ENCODE measurements at places on chromosomes 16 and 17.
A peak's percentile ranks its signal among the peaks of the same experiment; 100 is the strongest.

DNA sequence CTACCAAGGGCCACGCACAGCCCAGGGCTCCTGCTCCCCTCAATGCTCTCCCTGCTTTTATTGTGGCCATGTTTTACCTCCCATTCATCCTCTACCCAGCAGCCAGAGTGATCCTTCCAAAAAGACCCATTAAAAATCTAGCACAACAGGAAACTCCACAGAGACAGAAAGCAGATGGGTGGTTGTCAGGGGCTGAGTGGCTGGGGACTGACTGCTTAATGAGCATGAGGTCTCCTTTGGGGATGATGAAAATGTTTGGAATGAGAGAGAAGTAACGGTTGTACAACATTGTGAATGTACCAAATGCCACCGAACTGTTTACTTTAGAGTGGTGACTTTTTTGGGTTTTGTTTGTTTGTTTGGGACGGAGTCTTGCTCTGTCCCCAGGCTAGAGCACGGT lies 107.4 kb downstream of the GAS7 start:
- no peak for DNase-seq

DNA sequence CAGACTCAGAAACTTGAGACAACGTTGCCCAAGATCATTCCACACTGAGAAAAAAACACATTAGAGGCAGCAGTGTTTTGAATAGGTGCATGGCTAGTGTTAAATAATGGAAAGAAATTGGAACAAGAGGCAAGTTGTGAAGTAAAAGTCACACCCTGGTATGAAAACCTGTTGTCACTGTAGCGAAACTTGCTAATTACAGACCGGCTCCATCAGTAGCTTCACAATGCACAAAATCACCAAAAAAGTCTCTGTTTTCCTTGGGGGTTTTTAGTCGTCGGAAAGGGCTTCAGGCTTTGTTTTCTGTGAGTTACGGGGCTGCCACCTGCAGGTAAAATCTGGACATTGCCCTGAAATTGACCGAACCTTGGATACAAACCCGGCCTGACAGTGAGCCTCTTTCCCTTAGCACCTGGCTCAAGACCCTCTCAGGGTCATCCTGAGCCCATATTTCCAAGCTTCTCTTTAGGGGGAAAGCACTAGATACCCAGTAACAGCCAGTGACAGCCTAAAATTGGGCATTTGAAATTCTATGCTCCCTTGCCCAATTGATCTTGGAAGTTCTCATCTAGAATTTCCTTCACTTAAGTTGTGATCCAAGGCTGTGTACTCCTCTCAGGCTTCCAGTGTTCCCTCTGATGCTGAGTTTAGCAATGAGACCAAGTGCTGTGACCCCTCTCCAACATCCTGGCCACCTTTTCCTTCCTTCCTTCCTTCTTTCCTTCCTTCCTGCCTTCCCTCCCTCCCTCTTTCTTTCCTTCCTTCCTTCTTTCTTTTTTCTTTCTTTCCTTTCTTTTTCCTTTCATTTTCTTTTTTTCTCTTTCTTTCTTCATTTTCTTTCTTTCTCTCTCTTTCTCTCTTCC lies 7.2 kb upstream of the GRB2 start:
- no peak for DNase-seq

- peak; percentile 65 for DNase-seq
Measured at GRCh38 chr17:77507111-77507885, 366.5 kb downstream of the SEC14L1 start.

- no peak for DNase-seq
Measured at GRCh38 chr17:50185631-50186471, 15.6 kb downstream of the COL1A1 start.

GRCh38 chr16:86085795-86086194 lies 186.8 kb downstream of the IRF8 start:
- DNase-seq: no peak

- DNase-seq: no peak
Measured at GRCh38 chr17:9532715-9533114, 42.9 kb downstream of the STX8 start.

- DNase-seq: no peak
Measured at GRCh38 chr16:74740795-74741304, 33.8 kb downstream of the FA2H start.

DNA sequence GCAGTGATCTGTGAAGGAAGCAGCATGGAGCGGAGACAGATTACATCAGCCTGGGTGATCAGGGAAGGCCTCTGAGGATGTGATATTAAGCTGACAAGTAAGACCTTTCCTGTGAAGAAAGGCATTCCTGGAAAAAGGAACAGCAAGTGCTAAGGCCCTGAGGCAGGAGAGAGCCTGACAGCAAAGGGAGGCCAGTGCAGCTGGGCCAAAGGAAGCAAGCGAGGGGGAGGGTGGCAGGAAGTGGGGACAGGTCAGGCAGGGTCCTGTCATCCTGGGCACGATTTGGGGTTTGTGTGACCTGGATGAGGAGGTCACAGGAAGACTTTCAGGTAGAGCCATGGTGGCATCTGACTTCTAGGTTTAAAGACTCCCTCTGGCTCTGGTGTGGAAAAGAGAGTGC lies 12.3 kb downstream of the CPNE2 start:
- no peak for DNase-seq

GRCh38 chr17:76545918-76546555 lies 6.2 kb downstream of the PRCD start:
- DNase-seq: no peak

DNA sequence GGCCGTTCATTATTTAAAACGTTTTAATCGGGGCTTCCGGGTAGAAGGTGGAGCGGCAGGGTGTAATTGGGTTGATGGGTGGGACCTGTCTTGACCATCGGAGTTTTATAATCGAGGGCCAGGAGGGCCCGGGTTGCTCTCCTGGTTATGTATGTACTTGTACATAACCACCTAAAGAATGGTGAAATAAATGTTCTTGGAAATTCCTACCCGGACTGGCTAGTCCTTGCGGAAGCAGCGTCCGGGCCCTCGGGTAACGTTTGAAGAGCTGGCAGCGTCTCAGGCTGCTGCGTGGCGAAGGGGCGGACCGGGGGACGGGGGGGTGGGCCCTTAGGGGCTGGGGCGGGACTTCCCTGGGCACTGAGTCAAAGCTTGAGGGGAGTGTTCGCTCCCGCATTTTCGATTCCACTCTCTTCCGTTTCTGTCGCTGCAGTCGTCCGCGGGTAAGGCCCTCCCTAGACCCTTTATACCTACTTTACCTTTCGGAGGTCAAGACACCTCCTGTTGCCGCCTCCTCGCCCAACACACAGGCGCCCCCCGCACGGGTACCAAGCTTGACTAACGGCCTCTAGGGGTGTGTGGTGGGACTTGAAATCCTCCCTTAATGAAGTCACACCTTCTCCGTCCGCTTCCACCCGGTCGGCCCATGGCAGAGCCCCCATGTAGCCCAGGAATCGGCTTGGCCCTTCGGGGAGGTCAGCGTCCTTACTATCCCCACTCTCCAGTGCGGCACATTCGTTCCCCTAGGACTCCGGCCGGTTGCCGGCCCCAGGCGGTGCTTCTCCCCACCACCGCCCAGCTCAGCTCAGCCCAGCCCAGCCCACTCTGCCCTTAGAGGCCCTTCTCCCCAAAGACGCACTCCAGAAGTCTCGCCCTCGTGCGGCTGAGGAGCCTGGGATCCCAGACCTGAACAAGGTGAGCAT lies at the start of gene TMEM106A:
TMEM106A (plus strand) TSS at position 396 of the 923 bp plus-strand sequence. CDS start 1,167 bp downstream, outside the sequence.
- peak; percentile 90 for DNase-seq

GRCh38 chr16:58243528-58244004 lies 45.7 kb upstream of the CSNK2A2 start:
- no peak for DNase-seq

- DNase-seq: peak; percentile 84
Measured at GRCh38 chr17:19004421-19005136, at the start of gene FAM83G. FAM83G (minus strand) TSS chr17:19004764; CDS start chr17:19004041, 723 bp downstream.

DNA sequence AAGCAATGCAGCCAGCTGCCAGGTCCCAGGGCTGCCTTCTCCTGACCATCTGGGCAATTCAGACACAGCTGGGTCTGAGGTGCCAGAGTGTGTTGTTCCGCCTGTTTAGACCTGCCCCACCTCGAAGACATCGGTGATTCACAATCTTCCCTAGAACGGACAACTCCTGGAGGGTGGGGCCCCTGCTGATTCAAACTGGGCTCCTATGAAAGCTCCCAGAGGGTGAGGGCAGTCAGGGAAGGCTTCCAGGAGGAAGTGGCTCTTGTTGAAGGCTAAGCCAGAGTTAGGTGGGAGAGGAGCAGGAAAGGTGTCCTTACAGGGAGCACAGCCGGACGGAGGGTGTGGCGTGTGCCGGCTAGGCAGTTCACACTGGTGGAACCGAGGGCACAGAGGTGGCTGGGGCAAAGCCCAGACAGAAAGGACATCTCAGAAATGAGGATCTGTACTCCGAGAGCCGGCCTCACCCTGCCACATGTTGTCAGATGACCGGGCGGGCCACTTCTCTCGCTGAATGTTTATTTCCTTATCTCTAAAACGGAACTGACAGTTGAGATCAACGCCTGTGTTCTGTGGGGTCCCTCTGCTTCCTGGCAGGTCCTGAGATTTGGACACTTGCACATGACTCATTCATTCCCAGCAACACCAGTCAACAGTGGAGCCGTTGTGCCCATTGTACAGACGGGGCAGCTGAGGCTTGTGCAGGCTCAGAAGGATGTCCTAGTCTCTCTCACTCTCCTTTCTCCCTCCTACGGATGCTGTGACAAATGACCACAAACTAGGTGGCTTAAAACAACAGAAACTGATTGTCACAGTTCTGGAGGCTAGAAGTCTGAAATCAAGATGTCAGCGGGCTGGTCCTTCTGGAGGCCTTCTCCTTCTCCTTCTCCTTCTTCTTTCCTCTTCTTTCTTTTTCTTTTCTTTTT lies 26.9 kb upstream of the LITAF start:
- DNase-seq: no peak

GRCh38 chr17:63222655-63223054 lies 223.5 kb downstream of the CYB561 start:
- no peak for DNase-seq

- peak; percentile 66 for DNase-seq
Measured at GRCh38 chr16:48123104-48123788, 32.5 kb downstream of the ABCC12 start.

DNA sequence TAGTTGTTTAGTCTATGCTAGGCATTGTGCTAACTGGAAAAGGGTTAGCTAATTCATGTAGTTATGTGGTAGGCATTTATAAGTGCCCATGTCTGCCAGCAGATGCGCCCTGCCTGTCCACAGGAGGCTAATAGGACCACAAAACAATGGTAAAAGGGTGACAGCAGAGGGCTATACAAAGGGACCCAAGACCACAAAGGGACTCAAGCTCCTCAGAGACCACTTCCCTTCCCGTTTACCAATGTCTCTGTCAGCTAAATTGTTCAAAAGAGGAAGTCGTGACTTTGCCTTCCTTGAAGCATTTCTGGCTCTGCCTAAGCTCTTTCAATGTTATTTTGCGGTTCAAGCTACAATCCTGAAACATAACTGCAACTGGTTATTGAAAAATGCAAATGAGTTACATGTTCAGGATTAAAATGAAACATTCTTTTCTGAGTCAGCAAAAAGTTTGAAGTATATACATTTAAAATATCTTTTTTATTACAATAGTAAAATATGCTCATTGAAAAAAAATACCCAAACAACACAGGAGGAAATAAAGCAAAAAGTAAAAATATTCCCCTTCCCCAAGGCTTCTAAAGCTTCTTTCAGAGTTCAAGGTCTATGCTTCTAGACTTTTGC lies 149.2 kb downstream of the MAF start:
- DNase-seq: no peak

DNA sequence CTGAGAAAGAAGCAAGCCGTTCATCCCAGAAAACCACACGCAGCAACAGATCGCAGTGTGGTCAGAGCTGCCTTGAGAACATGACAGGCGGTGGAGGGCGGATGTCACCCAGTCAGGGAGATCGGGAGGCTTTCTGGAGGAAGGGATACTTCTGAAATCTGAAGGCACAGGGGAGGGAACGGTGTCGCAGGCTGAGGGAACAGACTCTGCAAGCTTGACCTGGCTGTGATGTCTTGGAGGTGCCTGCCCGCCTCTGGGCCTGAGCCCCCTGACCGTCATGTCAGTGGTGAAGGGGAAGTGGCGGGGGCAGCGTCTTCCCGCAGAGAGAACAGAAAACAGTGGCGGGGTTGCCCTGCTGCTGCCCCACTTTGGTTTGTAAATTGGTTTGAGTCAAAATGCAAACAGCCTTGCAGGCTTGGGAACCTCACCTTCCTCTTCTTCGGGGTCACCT lies 8.1 kb upstream of the ATP2A3 start:
- peak; percentile 44 for DNase-seq

DNA sequence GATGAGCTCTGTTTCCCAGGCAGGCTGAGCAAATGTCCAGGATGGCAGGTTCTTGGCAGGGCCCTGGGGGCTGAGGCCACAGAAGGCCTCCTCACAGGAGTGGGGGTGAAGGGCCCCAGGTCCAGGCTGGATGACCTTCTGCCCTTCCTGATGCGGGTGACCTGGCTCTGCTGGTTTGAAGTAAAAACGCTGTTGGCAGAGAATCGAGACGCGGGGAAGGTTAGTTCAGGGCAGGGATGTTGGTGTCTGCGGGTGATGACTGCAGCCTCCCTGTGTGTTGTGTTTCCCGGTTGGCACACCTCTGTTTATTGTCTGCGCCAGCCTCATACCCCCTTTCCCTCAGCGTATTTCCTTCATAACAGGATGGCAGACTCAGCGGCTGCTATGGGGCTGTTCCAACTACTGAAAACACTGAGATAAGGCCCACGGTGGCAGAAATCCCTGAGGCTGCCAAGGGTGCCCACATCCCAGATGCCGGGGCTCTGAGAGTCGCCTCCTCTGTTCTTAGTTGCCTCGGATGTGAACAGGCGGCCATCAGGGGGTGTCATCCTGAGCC lies 104.6 kb downstream of the METRNL start:
- DNase-seq: peak; percentile 52

GRCh38 chr16:12721841-12722421 lies 81.8 kb downstream of the CPPED1 start:
- DNase-seq: no peak

GRCh38 chr16:13560151-13560550 lies 359.8 kb upstream of the ERCC4 start:
- DNase-seq: no peak

- no peak for DNase-seq
Measured at GRCh38 chr17:16150251-16150856, 65.0 kb downstream of the NCOR1 start.

GRCh38 chr17:78390241-78391050 lies 12.0 kb downstream of the PGS1 start:
- DNase-seq: no peak

DNA sequence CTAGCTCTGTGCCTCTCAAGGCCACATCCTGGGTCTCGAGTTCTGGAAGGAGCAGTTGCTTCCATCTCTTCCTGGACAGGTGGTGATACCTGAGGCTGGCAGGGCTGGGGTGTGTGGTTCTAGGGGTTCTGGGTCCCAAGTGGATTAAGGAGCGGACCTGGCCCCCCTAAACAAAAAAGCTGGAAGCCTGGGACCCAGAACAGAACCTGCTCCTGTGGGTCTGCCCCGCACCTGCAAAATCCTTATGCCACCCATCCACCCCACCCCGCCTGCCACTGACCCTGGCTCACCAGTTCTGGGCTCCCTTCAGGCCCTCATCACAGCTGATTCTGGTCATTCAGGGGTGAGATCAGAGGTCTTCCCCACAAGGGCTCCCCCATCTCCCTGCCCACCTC lies 44.8 kb downstream of the ADCY7 start:
- DNase-seq: no peak

DNA sequence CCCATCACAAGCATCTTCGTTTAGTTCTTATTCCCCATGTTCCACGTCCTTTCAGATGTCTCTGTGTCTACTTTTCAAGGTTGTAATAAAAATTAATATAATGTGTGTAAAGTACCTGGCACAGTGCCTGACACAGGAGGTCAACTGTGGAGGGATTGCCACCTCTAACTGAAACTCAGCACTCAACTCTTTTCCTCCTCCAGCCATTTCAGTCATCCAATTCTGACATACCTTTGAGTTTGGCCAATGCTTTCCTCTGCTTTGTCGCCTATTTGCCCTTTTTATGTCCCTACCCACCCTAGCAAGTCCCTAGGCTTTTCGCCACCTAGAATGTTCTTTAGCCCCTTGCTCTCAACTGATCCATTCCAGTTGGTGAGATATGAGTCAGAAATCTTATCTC lies 1.6 kb downstream of the UBE2Z start:
- no peak for DNase-seq
